ENCODE measurements at places on chromosomes 11 and 22.

DNA sequence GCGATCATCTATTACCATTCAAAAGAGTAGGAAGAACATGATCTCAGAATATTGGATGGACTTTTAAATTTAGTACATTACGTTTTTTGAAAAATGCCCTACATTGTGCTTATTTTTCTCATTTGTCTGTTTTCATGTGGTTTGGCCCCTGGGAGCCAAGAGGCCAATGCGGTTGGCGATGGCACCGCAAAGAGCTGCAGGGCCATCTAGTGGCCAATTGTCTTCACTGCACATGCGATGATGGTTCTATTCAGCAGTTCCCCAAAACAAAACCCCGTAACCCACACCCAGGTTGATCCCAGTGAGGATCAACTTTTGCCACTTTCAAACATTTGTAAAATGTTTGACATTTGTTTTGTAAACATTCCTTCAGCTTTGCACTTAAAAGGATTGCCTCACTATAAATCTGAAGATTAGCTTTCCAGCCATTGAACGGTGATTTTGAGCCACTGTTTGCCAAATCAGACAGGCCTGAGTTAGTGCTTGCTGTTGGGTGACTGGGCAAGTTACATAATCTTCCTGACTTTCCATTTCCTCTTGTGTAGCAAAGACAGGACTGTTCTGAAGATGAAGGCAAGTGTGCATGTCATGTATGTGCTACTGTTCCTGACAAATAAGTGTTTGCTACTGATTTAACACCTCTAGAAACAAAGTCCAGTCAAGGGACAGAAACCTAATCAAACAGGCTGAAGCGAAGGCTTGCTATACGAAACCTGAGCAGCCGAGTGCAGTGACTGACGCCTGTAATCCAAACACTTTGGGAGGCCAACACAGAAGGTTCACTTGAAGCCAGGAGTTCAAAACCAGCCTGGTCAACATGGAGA, 29.2 kb upstream of the XBP1 start:
- DNase-seq: no peak

DNA sequence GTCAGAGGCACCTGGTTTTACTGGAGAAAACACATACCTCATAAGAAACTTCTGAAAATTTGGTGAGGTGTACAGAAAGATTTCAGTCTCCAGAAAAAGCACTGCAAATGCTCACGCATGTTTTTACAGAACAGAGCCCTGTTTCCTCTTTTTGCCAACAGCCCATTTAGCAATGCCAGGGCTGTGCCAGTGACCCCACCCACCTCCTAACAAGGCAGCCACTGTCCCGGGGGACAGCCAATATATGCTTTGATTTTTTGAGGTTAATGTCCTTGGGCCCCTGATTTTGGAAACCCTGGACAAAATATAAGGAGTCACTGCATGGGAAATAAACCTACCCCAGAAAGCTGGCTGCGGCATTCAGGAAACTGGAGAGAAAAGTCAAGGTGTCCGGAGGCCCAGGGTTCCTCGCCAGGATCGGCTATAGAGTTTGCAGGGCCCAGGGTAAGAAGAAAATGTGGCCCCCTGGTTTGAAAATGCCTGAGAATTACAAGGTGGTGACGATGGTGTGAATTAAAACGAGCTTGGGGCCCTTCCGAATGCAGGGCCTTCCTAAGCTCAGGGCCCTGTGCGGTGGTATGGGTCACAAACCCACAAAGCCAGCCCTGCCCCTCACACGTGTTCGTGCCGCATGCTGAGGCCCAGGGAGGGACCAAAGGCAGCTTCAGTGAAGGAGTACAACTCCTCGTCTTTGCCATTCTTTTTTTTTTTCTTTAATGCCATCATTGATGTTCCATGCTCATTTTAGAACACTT, 71.1 kb upstream of the WNT7B start:
- DNase-seq: no peak

- no peak for DNase-seq
These were observed 130.6 kb upstream of the CSNK2A3 start for GRCh38 chr11:11483627-11484026.

DNA sequence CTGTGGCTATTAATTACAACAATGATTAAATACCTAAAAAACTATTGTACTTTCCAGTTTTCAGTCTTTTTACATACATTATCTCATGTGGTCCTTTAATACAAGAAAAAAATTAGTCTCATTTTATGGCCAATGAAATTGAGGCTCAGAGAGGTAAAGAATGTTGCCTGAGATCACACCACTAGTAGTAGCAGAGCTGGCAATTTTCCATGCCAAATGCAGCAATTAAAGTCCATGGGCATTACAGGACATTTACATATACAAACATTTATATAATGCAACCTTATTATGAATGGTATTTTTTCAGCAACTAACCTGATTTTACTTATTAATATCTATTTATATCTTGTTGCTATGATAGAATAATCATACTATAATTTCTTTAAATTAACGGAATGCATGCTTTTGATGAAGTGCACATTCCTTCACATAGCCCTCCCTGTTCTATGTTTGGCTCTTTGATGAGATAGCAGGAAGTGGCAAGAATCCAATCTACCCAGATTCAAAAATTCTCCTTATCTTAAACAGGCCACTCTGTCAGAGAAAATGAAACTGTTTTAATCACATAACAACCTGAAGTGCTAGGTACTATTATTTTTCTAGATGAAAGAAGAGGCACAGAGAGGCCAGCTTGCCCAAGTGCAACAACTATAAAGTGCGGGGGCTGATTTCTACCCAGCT, 120.9 kb upstream of the LDLRAD3 start:
- DNase-seq: no peak

DNA sequence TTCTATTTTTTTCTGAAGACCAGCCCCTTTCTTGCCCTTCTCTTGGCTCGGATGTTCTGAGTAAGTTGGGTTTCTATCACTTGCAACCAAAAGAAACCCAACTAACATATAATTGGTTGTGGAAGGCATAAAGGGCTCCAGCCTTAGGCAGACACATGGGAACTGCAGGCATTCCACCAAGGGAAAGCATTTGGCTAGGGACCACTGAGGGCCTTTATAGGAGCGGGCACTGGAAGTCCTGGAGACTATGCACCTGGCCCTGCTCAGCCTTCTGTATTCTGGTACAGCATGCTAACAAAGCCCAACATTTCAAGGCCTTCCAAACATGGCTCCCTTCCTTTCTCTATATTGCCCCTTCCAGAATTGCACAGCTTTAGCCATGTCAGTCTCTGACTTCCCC, 17.6 kb upstream of the LMO1 start:
- DNase-seq: no peak

DNA sequence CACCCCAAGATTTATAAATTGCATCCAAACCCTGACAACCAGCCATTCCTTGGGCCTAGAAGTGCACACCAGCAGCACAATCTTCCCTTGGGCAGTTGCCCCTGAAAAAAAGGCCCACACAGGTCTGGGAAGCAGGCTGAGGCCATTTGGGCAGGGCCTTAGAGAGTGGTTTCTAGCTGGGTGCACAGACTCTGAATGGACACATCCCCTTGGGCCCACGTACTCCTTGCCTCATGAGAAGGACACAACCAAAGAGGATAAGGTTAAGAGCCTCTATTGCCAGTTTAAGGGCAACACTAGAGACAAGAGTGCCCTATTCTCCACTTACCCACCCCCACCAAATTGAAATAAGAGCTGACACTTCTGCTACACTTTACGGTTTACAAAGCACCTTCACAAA, 933 bp upstream of the PANX3 start:
- no peak for DNase-seq

- peak; percentile 33 for DNase-seq
These were observed 32.9 kb upstream of the SMIM38 start for GRCh38 chr11:69122630-69123431.

DNA sequence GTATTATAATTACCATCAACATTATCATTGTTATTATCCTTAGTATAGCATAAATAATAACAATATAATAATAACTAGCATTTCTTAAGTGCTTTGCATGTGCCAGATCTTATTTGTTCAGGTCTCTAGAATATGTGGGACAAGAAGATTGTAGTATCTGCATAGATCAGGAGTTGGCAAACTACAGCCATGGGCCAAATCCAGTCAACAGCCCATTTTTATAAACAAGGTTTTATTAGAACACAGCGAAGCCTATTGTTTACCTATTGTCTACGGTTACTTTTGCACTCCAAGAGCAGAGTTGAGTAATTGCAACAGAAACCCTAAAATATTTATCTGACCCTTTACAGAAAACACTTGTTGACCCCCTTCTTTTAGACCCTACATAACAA, 81.4 kb downstream of the SLC1A2 start:
- no peak for DNase-seq

DNA sequence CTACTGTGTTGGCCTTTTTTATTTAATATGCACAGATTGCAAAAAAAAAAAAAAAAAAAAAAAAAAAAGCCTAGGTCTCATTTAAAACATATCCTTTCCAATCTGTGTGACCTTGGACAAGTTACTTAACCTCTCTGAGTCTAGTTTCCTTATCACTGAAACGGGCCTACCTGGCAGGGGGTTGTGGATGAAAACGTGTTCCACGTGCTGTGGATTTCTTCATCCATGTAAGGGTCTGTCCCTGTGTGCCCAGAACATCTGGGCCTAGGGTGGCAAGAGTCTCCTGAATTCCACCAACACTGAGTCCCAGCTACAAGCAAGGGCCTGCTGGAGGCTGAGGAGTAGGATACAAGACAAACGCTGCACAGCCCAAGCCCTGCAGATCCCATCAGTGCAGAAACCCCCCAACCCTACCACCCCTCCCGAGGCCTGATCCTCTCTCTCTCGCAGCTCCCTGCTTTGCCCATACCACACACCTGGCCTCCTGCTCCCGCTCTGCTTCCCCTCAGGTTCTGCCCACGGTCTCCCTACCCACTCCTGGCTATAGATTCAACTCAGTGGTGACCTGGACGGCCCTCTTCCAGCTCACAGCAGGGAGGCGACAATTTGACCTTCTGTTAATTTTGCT, 4.7 kb upstream of the GNAZ start:
- DNase-seq: no peak

DNA sequence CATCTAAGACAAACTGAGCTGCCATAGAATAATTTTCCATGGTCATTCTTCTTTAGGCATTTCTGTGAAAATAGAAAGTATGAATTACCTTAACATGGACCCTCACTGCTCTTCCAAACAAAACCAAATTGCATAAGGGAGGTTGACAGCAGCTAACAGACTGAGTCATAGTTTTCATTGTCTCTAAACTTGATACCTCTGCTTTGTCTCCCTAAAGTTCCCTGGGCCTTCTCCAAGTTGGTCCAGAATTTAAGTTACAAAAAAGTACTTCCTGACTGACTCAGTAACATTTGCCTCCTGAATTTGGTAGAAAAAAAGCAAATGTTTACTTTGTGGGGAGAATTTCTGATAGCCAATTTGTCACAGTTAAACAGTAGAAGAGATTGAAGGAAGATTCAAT, 3.0 kb downstream of the OR8D1 start:
- no peak for DNase-seq

DNA sequence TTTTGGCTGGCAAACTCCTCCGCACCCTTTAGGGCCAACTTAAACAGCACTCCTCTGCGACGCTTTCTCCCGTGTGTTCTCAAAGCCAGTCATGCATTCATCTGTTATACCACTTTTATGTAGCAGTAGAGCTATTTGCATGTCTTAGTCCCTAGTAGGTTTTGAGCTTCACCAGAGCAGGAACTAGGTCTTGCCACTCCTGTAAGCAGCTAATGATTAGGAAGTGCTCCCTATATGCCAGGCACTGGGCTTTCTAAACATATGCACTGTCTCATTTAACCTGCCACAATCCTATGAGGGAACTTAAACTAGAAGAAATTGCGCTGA, 180.8 kb downstream of the DBX1 start:
- no peak for DNase-seq

All from thoracic aorta (tissue), 2 donors.